ENCODE measurements at places on chromosomes 1 and 21.

DNA sequence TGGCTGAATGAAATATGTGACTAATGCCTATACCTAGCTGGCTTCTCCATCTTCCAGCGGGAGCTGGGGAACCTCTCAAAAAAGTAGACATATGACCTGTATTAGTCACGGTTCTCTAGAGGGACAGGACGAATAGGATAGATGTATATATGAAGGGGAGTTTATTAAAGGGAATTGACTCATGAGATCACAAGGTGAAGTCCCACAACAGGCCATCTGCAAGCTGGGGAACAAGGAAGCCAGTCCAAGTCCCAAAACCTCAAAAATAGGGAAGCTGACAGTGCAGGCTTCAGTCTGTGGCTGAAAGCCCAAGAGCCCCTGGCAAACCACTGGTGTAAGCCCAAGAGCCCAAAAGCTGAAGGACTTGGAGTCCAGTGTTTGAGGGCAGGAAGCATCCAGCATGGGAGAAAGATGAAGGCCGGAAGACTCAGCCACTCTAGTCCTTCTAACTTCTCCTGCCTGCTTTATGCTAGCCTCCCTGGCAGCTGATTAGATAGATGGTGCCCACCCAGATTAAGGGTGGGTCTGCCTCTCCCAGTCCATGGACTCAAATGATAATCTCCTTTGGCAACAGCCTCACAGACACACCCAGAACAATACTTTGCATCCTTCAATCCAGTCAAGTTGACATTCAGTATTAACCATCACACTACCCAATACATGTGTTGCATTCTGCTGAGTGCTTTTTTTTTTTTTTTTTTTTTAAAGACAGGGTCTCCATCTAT lies 19.6 kb downstream of the OLIG1 start:
- no peak for DNase-seq

- no peak for DNase-seq
Measured at GRCh38 chr1:244413736-244414135, 38.0 kb downstream of the ADSS2 start.

GRCh38 chr1:51241119-51241518 lies 5.0 kb downstream of the RNF11 start:
- no peak for DNase-seq

DNA sequence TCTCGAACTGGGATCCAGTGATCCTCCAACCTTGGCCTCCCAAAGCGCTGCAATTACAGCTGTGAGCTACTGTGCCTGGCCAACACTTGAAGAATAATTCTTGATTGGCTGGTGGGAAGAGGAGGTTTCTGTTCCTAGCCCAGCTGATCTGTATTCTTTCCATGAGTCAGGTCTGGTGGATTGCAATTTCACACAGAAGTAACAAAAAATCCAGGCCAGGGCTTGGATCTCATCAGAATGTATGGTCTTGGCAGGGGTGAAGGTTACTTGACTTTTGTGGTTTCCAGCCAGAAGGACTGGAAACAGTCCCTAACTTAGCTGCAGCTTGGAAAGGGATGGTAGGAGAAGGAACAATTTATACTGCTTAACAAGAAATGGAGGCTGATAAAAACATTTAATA lies 5.1 kb upstream of the HP1BP3 start:
- DNase-seq: no peak

DNA sequence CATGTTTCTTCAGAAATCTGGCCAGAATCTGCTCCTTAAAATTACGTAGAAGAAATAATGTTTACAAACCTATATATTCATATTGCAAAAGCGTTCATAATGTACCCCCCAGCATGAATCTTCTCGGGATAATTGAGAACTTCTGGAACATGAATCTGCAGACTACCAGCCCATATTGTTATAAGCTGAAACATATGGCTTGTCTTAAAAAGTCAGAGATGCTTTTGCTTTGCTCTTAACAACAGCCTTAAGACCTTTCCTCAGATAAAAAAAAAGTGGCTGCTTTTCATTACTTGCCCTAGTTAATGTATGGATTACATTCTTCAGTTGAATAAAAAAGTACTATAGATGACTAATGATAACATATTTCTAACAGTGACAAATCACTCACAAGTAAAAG lies 15.0 kb upstream of the ZZZ3 start:
- DNase-seq: no peak

GRCh38 chr1:1779320-1779675 lies 1.0 kb upstream of the NADK start:
- DNase-seq: no peak

GRCh38 chr1:9724706-9725476 lies 73.4 kb downstream of the PIK3CD start:
- DNase-seq: peak; percentile 78

GRCh38 chr21:37233551-37234146 lies 33.5 kb downstream of the VPS26C start:
- DNase-seq: no peak

GRCh38 chr1:17932164-17932563 lies 175.4 kb upstream of the IGSF21 start:
- no peak for DNase-seq

DNA sequence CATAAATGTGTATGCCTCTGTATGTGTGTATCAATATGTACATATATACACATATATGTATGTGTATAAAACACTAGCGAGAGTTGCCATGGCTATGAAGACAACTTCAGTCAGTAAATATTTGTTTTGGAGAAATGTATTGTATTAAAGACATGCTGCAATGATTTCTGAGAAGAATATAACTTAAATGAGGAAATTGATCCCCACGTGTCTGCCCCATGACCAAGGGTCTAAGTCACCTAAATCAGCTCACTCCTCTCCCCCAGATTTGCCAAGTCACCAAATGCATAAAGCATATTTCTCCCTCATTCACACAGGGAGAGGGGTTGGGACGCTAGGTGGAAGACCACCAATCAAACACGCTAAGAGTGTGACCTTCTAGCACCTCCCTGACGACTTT lies 58.3 kb upstream of the LYST start:
- DNase-seq: no peak

GRCh38 chr1:92902406-92902744 lies 58.9 kb downstream of the DIPK1A start:
- no peak for DNase-seq

DNA sequence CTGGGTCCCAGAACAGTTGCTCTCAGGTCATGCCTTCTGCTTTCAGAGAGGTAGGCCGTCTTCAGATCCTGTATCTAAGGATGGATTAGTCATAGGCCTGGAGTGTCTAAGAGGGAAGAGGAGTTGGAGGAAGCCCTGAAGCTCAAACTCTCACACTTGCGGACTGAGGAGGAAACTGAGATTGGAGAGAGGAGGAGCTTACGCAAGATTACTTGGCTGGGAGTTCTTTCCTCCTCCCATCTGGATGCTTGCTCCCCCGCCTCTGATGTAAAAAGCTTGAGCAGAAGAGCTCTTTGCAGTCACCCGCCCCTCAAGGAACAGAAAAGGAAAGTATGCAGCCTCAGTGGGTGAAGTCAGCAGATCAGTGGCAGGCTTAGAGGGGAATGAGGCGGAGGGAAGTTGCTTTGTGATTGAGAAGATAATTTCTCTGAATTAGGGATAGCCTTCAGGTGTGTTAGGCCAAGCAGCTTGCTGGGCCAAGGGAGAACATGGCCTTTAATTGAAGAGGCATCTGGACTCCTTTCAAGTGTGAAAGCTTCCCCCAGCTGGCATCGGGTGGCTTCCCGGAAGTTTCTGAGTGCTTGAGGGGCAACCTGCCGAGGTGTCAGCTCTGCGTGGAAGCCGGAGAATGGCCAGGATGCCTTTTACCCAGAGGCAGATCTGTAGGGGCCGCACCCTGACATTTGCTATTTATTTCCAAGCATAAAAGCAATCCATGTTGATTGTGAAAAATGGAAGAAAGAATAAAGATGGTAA lies 6.6 kb downstream of the ADORA1 start:
- DNase-seq: no peak

- no peak for DNase-seq
Measured at GRCh38 chr1:228258486-228258885, 50.6 kb downstream of the OBSCN start.

GRCh38 chr1:40763742-40764532 lies 19.6 kb upstream of the KCNQ4 start:
- DNase-seq: no peak

DNA sequence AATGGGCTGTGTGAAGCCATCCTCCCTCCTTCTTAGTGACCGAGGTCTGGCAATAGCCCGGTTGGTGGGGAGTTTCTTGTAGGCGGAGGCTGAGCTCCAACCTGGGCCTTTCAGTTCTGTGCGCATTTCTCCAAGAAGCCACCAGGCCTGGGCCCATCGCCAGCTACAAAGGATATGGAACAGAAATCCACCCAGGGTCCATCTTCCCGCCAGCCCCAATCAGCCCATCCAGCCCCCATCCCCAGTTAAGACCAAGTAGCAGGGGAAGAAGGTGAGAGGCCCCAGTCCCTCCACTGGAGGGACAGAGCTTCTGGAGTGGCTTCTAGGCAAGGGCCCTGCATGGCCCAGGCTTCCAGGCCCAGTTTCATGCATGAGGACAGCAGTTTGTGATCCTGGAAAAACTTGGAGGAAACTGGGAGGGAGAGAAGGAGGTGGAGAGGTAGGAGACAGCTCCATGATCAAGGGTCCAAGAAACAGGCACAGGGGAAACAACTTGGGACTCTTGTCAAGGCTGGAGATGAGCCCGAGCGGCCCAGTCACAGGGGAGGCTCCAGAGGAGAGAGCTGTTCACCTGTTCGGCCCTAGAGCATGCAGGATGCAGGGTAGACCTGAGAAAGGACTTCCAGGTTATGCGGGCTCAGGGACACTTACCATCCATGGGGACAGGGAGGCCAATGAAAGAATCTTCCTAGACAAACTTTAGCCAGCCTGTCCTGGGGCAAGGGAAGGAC lies 261.2 kb downstream of the PTPRU start:
- DNase-seq: no peak

DNA sequence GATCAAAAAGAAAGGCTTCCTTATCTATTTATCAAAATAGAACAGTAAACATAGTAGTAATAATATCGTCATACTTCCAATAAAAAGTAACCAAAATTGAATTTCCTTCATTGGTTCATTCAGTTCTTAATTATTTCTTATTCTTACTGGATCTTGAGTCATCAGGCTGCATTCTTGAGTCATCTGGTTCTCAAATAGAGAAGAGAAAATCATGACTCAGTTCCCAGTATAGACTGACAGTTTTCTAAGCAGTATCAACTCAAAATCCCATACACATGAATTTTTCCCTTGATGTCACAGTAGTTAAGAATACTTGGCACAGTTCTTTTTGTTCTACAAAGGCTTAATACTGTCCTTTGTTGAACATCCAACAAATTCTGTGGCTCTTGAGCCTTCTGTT lies 626.9 kb upstream of the ADGRL4 start:
- DNase-seq: no peak

DNA sequence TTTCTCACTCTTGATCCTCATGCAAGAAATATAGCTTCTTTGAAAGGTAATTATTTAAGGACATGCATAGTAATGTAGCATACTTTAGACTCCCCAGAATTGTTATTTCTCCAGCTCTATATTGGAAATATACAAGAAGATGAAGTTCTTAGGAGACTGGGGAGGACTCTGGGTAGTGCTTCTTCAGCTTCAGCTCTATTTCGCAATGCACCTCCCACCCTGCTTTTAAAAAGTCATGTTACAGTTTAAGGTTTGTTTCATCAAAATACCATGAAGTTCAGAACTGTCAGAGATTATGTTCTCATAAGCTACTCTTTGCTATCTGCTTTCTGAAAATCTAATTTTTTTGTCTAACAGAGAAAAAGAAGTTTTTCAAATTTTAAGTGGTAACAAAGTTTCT lies 586.2 kb upstream of the ADGRL4 start:
- no peak for DNase-seq

- DNase-seq: no peak
Measured at GRCh38 chr1:63255153-63255552, 67.2 kb upstream of the FOXD3 start.

DNA sequence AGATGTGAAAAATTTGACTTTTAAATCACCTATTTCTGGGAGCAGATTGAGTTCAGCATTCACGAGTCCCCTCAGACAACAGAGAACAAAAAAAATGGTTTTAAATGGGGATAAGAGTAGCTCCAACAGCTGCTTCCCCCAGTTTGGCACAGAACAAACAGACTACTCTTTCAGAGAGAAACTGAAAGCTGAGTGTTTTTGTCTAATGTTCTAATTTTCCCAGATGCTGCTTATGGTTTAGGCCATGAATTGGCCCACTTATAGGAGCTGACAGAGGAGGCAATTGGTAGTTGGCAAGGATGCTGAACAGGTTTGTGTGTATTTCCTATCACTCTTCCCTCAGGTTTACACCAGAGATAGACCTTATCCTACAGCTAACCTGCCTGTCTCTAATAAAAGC lies 1637.4 kb upstream of the PRMT6 start:
- no peak for DNase-seq

DNA sequence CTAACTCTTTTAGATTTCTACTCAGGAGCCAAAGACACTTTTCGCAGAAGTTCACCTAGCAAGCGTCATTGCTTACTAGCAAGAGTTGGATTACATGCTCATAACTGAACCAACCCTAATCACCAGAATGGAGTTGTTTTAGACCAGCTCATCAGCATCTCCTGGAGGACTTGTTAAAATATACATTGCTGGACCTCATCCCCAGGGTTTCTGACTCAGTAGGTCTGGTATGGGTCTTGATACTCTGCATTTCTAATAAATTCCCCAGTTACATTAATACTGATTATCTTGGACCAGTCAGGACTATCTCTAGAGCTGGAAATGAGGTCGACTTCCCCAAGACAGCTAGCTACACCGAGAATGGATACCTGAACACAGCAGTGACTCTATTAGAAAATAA lies 9.7 kb upstream of the PRDX6 start:
- no peak for DNase-seq

GRCh38 chr1:23343221-23344110 lies 618 bp downstream of the HNRNPR start:
- DNase-seq: peak; percentile 65

DNA sequence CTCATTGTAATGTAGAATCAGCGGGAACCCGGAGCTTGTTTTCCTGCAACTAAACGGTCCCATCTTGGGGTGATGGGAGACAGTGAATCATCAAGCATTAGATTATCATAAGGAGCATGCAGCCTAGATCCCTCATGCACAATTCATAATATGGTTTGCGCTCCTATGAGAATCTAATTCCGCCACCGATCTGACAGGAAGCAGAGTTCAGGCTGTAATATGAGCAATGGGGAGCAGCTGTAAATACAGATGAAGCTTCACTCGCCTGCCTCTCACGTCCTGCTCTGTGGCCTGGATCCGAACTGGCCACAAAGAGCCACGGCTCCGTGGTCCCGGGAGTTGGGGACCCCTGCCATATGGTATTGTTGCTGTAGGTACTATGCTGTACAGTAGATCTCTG lies 1.6 kb downstream of the IFI44 start:
- peak; percentile 79 for DNase-seq
